ENCODE measurements at places on chromosomes 12 and 14. TPM values are rescaled to one million over a fixed set of nuclear protein-coding genes. Genes with fewer than 3 reads are reported as not detected.

CELA1 gene
- not detected for total RNA-seq

ATXN2 gene
- 63.4 TPM for total RNA-seq

RFLNA gene
- 57.4 TPM for total RNA-seq

DHRS2 gene
- 1.4 TPM for total RNA-seq

PIWIL1 gene
- not detected for total RNA-seq

LMO3 gene
- total RNA-seq, result 4.1 TPM

OR6C70 gene
- total RNA-seq, result not detected

C12orf50 gene
- total RNA-seq, result 0.17 TPM

Data from type B pancreatic cell (in vitro differentiated cells).